ENCODE measurements at places on chromosomes 3 and 15.

- no peak for DNase-seq
Observed at GRCh38 chr3:141448606-141449220, 38.1 kb upstream of the RASA2 start.

- DNase-seq = no peak
Observed at GRCh38 chr3:53974324-53974723, 82.7 kb upstream of the SELENOK start.

DNA sequence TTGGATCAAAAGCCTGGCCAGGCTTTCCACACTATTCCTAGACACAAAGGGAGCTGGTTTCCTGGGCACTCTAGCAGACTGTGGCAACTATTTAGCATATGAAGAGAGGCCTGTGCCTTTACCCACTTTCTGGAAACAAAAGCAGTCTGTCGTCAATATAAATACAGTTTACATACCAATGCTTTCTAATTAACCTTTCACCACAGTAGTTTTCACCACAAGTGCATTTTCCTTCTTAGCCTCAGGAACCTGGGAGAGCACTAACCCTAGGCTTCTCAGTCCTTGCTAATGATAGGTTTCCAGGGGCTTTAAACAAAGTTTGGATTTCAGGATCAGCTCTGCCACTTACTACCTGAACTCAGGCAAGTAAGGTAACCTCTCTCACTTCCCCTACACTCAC is 499.1 kb downstream of the MAGI1 start:
- DNase-seq = no peak

- no peak for DNase-seq
Observed at GRCh38 chr15:101168898-101169494, 82.9 kb downstream of the CHSY1 start.

GRCh38 chr3:52017586-52017985 is 21.9 kb upstream of the RPL29 start:
- DNase-seq = no peak

DNA sequence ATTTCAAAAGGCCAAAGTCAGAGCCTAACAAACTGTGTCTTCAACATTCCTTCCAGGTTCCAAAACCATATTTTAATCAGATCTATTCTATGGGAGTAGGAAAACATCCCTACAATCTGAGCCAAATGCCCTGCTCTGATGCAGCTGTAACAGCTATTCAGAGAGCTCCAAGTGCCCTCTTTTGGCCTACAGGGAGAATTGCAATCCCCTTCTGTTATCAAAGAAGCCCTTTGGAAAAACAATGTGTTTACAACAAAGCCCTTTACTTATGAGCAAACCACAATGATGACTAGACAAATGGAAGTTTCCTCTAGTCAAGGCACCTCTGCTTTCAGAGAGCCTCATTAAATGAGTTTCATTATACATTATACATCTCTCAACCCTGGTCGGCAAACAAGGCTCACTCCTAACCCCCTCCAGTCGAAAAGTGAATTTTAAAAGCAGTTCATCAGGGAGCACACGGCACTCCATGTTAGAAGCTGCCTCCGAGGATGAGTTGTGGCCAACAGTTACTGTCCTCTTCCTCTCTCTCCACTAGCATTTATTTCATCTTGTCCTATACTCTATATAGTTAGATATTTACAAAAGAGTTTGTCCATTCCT is 42.6 kb upstream of the TMCO5A start:
- peak; percentile 1 for DNase-seq

GRCh38 chr15:36595611-36596010 is 16.2 kb downstream of the CDIN1 start:
- no peak for DNase-seq

DNA sequence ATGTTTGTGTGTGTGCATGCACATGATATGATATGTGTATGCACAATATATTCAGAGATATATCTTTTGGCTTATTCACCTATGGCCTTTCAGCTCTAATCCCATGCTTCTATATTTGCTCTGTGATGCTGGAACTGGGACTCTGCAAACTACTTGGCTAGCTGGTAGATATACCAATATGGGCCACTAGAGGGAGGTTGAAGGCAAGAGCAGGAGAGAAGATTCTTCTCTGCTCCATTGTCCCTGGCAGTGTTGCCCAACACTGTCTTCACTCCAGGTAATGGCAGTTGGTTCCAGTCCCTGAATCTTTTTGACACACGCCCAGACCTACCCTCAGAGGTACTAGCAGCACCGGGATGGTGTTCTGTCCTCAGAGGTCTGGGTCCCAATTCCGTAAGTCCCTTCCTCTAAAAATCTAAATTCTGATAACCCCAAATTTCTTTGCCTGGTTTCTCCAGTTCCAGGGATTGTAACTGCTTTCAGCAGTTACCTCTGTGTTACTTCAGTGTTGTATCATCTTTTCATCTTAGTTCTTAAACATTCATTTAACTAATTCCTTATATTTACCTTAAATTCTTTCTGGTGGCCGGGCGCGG is 44.7 kb downstream of the GTPBP8 start:
- peak; percentile 22 for DNase-seq

All from NCI-H187 (cell line).